ENCODE measurements at places on chromosomes 11 and 22.

DNA sequence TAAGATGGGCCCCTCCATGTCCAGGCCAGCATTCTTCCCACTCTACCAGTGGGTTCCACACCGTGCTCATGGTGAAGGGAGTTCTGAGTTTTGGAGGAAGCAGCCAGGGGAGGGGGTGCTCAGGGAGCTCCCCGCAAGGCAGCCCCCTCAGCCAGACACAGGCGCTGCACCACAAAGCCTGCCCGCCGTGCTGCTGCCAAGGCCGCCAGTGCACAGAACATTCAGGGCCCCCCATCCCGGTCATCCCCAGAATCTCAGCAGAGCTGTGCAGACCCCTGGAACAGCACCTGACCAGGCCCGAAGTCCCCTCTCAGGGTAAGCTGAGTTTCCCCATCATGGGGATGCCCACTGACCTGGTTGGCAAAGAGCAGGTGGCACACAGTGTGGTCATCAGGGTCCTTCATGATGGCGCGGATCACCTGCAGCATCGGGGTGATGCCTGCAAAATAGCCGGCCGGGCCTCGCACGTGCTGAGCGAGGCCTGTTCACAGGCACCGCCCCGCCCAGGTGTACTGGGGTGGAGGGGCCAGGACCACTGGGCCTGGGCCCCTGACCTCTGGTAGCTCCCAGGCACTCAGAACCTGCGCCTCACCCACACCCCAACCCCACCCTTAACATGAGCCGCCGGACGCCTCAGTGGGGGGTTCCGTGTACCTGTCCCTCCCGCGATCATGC is 12.4 kb upstream of the POLDIP3 start:
- no peak for DNase-seq

DNA sequence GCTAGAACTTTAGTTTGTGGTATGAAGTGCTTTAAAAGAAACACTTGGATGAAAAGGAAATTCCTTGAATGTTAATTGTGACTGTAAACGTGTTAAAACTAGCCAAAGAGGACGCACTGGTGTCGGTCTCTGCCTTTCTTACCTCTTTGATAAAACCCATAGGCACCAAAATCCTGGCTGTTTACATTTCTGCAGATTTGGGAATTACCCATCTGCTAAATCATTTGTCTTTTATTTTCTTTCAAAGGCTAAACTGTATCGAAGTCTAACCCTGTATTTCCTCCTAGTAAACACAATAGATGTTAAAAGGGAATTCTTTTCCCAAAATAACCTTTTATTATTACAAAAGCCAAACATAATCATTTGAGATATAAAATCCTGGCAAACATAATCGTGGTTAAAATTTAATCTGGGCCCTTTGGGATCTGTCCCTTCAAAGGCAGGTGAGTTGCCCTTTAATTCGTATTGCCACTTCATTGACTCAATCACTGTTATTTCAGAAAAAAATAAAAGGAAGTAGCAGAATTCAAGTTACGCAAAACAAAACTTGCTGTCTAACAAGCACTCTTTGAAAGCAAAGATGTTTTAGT is 2.4 kb downstream of the RASSF10 start:
- DNase-seq, result no peak

DNA sequence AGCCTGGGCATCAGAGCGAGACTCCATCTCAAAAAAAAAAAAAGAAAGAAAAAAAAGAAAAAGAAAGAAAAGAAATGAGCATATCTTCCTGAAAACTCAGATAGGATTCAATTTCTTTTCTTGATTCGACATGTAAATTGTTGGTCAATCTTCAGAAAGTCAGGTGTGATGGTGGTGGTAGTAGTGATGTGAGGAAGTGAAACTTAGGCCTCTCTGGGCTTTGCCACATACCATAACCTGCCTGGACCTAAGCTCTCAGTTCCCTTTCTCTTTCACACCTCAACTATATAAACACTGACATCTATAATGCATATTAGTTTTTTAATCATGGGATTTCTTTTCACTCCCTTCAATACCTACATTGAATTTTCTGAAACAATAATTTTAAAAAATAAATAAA is 98.0 kb upstream of the TBCEL start:
- DNase-seq, result no peak

DNA sequence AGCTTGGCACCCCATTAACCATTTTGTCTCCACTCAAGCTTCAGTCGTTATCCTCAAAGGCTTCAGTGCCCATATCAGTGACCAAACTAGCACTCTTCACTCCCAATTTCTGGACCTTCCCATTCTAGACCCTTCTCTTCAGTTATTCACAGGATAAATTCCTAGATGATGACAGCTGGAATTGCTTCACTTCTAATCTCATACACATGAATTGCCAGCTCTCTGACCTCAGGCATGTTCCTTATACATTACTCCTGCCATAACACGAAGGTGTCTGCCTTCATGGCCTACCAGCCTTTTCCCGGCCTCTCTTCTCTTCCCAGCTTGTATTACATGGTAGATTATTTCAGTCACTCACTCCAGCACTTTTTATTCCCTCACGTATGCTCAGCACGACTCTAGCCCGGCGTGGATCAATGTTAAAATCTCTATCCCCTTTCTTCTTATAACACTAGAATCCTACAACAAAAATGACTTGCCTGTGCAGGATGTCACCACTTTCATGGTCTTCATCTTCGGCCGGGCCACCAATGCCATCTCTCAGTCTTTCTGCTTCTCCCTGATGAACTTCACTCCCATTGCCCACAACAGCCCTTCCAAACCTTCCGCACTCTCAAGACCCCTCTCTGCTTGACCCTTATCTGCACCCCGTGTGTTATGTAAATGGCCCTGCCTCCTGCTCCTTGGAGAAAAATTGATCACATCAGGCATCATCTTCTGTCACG is 36.9 kb downstream of the EIF3F start:
- no peak for DNase-seq

- no peak for DNase-seq
Measured at GRCh38 chr11:69075421-69076128, 26.8 kb downstream of the TPCN2 start.

- no peak for DNase-seq
Measured at GRCh38 chr11:122661182-122661945, 5.8 kb downstream of the UBASH3B start.

- DNase-seq, result no peak
Measured at GRCh38 chr11:95505927-95506426, 275.0 kb upstream of the SESN3 start.

GRCh38 chr22:44461614-44462013 is 36.4 kb downstream of the RTL6 start:
- no peak for DNase-seq

DNA sequence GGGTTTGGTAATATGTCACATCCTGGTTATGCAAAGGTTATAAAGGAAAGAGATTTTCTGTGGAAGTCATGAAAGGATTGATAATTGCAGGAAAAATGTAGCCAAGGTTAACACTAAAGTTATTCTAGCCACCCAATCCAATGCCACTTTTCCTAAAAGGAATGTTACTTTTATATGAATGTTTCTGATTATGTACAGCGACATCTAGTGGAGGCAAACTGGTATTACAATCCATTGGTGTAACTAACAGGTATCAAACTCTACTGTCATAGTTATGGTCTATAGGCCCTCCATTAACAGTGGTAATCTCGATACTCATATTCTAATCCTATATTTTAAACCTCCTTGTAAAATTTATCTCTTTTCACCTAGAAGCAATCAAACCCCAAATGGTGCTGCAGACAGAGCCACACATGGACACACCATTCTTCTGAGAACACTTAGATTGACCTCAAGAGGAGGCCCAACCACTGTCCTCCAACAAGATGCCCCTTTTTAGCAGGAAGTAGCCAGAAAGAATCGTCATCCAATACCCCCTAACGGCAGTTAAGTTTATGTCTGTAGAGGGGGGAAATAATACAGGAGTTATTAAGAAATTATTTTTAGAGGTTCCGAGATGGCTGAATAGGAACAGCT is 74.9 kb upstream of the RAG2 start:
- no peak for DNase-seq

GRCh38 chr11:125874556-125875124 is 12.8 kb upstream of the HYLS1 start:
- DNase-seq, result peak; percentile 39

DNA sequence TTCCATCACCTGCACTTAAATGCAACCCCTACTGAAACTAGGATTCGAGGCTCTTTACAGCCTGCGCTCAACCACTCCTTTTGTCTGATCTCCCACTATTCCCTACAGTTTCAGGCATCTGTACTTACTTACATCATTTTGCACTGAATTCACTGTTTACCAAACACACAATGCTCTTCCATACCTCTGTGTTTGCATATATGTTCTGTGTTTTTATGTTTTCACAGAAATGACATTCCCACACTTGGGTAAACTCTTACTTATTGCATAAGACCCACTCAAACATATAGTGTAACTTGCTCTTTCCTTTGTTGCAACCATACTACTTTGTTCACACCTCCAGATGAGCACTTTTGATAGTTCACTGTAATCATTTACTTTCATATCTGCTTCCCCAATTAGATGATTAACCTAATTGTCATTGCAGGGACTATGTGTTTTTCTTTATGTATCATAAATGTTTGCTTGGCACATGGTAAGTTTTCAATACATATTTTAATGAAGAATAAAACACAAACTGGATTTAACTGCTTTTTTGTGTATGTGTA is 54.6 kb downstream of the ZBTB44 start:
- DNase-seq, result no peak

DNA sequence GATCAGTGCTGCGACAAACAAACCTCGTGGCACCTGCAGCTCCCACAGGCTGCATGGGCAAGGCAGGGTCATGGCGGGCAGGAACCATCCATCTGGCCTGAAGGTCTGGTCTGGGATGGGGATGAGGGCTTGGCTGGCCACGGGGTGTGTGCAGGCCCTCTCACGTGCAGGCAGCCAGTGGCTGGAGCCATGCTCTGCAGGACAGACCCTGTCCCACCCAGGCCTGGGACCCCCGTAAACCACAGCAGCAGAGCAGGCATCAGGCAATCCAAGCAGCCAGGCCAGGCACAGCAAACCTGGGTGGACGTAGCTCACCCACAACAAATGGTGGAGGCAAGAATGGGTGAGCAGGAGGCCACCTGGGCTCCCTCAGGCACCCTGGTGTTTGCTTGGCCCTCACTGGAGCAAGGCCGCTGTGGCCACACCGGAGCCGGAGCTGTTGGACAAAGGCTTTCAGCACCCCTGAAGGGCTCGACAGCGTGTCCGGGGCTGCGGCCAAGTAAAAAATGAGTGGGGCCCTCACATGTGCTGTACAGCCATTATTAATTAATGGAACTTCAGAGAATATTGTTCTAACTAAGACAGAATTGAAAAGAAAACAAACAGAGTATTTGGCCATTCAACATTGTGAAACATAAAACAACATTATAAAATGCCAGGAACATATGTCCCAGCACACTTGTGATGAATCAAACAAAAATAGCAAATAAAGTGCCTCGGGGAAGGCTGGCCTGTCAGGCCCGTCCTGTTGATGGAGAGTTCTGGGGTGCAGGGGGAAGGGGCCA is 24.0 kb upstream of the GNB1L start:
- DNase-seq, result no peak

DNA sequence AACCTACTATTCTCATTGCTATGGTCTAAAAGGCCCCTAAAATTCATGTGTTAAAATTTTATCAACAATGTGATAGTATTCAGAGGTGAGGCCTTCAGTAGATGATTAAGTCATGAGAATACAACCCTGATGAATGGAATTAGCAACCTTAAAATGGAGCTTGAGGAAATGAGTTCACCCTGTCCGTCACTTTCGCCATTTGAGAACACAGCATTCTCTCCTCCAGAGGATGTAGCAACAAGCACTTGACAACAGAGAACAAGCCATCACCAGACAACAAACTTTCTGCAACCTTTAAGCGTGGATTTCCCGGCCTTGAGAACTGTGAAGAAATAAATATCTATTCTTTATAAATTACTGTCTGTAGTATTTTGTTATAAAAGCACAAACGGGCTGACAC is 197.0 kb downstream of the SBF2 start:
- DNase-seq, result no peak

DNA sequence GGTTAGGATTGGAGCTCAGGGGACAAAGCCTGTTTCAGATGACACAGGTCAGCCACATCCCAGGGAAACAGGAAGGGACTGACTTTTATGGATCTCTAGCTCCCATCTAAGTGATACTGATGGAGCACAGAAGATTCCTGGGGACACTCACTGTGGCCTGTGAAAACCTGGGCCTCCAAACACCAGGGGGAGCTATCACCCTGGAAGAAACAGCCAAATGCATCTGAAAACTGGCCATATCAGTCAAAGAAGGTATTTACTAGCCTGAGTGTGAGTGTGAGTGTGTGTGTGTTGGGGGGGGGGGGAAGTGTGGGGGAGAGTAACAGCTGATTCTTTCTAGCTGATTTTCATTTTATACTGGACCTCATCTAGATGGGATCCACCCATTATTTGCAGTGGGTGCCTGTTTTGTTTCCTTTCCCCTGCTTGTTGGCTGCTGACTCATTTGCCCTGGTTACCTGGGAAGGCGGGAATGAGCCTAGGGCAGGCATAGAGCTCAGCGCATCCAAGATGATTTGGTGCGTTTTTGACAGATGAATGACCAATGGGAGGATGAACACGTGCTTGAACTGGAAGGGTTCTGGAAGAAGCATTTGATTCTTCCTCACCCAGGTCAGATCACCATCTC is 284.0 kb downstream of the KIRREL3 start:
- peak; percentile 19 for DNase-seq

DNA sequence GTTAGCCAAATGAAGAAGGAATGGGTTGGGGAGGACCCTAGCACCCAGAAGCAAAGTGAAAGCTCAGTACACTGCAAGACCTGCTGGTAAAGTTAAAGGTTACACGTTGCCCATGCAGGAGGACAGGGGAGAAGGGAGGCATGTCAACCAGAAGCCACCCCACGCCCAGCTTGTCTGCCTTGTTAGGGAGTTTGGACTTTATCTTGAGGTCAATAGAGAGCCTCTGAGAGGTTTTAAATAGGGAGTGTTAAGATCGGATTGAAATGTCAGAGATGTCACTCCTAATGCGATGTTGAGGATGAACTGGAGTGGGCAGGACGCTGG is 18.7 kb upstream of the PEX26 start:
- DNase-seq, result no peak

DNA sequence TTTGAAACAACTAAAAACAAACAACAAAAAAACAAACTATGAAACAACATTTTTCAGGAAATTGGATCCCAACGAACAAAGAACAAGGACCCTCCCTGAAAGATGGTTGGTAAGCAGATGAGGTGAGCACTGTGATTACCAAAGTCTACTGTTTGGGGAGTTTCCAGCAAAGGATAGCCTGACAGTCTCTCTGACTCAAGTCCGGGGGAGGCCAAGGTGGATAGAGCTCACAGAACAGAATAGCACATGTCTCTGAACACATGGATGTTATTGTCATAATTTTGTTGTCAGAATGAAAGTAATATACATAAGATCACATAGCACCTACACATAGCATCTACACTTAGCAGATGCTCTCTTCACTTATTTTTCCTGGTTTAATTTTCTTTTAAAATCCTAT is 501.3 kb upstream of the TENM4 start:
- DNase-seq, result no peak

DNA sequence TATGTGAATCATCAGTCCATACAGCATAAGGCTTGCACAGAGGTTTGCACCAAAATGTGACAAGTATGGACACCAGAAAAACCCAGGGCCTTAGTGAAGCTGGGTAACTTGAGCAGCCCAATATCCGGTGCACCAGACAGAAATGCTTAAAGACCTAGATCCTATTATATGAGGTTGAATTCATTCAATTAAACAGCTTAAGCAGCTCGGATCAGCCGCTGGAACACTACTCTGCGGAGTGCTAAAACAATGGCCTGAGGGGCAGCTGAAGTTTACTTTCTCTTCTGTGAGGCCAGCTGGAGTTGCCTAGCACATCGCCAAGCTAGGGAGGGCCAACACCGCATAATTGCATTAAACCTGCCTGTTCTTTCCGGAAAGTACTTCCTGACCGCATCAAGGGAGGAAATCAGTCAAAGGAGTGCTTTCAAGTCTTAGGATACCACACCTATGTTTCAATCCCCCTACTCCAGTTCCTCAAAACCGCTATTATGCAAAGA is 17.0 kb upstream of the FAM181B start:
- DNase-seq, result no peak
